ENCODE measurements at places on chromosomes 1 and 21.

DNA sequence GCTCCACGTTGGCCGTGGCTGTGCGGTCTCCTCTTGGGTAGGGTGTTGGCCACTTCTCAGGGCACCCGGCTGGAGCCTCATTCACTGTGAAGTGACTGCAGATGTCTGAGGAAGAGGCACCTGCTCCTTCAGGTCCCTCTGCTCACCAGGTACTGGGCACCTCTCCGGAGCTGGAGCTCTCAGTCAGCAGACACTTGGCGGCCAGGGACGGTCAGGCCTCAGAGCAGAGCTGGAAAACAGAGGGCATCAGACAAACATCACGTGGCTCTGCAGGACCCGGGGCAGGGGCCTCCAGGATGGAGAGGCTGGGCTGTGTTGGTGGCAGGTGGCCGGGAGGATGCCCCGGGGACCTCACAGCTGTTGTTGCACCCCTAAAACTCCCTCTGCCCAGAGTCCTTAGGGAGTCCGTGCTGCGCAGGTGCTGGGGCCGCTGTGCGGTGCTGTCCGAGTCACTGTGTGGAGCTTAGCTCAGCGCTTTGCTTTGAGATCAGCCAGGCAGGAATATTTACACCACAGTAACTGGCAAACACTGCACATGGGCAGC lies 59.7 kb downstream of the SLX9 start:
- DNase-seq = no peak

DNA sequence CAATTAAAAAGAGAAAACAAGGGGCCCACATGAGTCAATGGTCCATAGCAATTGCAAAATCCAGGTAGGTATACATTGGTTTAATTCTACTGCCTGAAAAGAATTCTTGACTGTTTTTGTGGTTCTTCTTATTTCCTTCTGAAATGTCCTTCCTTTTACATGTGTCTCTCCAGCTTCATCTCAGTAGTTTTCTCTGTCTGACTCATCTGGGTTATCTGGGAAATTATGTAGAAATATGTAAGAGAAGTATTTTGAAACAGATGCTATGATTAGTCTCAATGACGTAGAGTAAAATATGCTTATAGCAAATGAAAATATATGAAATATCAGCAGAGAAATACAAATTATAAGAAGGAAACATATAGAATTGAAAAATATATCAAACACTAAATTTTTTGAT lies 953.2 kb downstream of the BRINP3 start:
- no peak for DNase-seq

GRCh38 chr1:59601811-59602210 lies 212.9 kb upstream of the HOOK1 start:
- DNase-seq = no peak

- no peak for DNase-seq
Observed at GRCh38 chr1:207109004-207109403, 5.0 kb downstream of the C4BPA start.

DNA sequence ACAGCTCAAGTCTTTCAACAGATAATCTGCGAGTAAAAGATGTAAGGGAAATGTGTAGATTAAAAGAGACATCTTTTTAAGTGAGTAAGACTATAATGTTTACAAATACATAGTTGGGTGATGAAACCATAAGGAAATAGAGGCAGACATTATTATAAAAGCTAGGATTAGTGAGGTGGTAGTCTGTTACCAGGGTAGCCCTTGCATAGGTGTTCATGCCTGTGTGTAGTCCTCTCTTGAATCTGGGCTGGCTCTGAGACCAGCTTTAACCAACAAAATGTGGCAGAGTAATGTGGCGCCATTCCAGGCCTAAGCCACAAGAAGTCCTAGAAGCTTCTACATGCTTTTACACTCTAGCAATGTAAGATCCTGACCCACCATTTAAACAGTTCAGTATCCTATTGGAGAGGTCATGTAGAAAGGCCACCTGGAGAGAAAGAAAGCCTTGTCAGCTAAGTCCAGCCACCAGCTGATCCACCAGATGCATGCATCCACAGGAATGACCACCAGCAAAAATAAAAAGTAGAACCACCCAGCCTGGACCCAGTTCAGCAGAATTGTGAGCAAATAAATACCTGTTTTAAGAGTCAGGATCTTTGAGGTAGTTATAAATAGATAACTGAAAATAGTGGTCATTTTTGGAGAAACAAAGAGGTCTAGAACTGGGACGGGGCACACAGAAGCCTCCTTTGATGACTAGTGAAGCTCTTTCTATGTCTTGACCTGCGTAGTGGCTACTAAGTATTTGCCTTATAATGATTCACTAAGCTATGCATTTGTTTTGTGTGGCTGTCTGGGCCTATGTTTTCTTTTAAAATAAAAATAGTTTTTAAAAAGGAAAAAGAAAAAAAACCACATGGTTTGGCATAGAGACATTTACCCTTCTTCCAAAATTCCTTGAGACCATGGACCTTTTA lies 8.1 kb downstream of the NIBAN1 start:
- DNase-seq = no peak

Measured in stimulated activated CD8-positive, alpha-beta memory T cell treated with anti-CD3 and anti-CD28 coated beads, Interleukin-7, amount 100 ng/mL, for 48 hours (primary cell).